ENCODE measurements at places on chromosomes 4 and X.

DNA sequence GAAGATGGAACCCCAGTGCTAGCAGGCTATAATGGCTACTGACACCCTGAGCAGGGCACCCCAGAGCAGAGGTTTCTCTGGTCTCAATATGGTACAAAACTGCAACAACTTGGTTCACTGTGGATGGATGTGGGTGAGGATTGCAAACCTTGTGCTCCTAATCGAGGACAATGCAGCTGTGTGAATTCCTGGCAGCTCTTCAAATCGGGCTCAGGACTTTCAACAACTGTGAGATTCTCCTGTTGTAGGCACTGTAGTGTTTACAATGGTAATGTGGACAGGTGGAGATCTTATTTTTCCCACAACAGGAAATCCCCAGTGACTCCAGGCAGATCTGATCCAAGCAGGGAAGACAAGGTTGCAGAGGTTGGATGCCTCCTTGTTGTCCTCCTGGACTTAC is 101.5 kb downstream of the RCHY1 start:
- DNase-seq = no peak

- no peak for DNase-seq
Observed at GRCh38 chr4:86357608-86358007, 2.2 kb downstream of the MAPK10 start.

DNA sequence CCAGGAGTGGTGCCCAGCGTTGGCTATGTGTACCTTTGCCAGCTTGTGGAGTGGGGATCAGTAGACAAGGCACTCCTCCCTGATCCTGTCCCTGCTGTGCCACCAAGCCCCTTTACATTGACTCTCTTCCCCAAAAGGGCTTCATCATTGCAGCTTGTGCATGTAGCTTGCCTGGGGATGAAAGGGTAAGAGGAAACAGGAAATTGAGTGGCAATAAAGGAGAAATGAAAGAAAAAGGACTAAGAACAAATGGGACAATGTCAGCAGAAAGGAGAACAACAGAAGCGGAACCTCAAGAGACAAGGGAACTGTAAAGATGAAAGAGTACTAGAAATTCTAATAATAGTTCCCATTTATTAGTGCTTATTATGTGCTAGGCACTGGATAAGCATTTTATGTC is 8.7 kb upstream of the IL13RA1 start:
- DNase-seq = no peak

DNA sequence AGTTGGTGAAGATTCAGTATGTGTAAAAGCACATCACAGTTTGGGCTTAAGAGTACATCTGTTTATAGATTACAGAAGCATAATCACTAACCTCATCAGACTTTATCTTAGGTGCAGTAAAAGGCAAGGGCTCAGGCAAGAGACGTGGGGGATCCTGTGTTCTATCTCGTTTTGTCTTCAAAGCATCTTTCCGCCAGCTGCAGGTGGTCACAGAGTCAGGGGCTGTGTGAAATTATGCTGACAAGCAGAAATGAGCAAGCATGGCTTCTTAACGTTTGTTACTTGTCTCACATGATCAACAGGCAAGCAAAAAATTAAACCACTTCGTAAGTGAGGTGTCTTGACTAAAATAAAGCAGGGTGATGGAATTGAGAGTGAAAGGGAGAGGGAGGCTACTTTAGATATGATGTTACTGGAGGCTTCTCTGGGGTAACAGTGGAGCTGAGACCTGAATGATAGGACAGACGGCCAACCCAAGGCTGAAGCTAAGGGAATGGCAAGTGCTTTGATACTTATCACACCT is 1.4 kb upstream of the TEC start:
- no peak for DNase-seq

GRCh38 chr4:15550491-15550890 is 80.8 kb downstream of the CC2D2A start:
- no peak for DNase-seq

- no peak for DNase-seq
Observed at GRCh38 chrX:68261060-68261672, 172.1 kb downstream of the OPHN1 start.

DNA sequence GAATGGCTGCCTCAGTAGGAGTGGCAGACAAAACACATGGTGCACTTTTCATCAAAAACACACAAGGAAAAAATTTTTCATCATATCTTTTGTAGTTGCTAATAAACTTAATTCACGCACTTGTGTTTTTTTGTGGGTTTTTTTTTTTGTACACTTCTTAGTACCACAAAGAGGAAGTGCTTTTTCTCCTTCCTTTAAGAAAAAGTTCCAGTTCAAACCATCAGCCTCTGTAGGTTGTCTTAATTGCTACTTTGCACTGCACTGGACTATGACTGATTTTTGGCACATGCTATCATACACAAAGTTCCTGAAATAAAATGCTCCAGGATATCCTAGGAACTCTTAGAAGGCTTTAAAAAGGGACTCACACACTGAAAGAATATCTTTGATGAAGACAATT is at the start of gene PHEX:
Gene PHEX (plus strand): TSS at position 242 of the 400 bp plus-strand sequence. CDS start 681 bp downstream, outside the sequence.
- no peak for DNase-seq

DNA sequence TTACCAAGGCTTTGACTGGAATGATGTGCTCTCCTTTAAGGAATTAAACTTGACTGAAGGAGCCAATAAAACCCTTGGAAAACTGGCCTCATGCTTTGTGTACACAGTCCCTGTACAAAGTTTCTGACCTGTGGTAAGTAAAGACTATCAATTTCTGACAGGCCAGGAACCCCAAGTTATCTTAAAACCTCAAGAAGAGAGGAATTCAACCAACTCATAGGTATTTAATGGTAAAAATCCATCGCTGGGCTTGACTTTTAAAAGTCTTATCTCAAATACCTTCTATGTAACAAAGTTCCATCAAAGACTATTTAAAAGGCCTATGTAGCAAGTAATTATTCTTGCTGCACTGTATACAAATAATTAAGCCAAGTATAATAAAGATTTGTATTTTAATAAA is 103.7 kb upstream of the TENT5D start:
- no peak for DNase-seq

- peak; percentile 59 for DNase-seq
Observed at GRCh38 chrX:108735679-108736508, 469 bp downstream of the IRS4 start.

- DNase-seq = no peak
Observed at GRCh38 chrX:118523920-118524319, 28.3 kb downstream of the DOCK11 start.

GRCh38 chrX:103464072-103464773 is 55.1 kb downstream of the RAB40A start:
- DNase-seq = peak; percentile 37

GRCh38 chr4:130689181-130689580 is 1593.2 kb downstream of the C4orf33 start:
- no peak for DNase-seq

- no peak for DNase-seq
Observed at GRCh38 chr4:116736756-116737155, 348.6 kb downstream of the TRAM1L1 start.

DNA sequence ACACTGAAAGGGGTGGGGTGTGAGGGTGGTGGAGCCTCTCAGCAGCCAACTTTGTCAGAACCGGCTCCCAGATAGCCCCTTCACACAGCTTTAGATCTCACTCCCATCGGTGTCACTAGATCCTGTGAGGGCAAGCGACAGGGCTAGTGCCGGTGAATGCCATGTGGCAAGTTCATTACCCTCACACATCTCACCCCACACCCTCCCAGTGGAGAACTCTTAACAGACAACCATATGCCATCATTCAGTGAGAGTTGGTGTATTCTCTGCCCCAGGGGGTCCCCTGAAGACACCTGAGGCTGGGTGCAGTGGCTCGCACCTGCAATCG is 15.3 kb downstream of the SEPTIN6 start:
- DNase-seq = no peak

- no peak for DNase-seq
Observed at GRCh38 chr4:5941601-5942000, 48.7 kb upstream of the CRMP1 start.

- no peak for DNase-seq
Observed at GRCh38 chr4:168263039-168263438, 55.5 kb downstream of the DDX60 start.

GRCh38 chrX:3549411-3549911 is 164.0 kb downstream of the PRKX start:
- peak; percentile 45 for DNase-seq

DNA sequence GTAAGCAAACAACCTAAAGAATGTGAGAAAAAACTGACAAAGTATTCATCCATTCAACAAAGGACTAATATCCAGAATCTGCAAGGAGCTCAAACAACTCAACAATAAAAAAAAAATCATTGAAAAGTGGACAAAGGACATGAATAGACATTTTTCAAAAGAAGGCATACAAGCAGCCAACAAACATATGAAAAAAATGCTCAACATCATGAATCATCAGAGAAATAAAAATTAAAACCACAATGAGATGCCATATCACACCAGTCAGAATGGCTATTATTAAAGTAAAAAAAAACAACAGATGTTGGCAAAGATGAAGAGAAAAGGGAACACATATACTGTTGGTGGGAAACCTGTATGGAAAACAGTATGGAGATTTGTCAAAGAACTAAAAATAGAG is 120.7 kb upstream of the ADGRL3 start:
- no peak for DNase-seq

- no peak for DNase-seq
Observed at GRCh38 chr4:115923152-115923551, 809.7 kb upstream of the NDST4 start.

DNA sequence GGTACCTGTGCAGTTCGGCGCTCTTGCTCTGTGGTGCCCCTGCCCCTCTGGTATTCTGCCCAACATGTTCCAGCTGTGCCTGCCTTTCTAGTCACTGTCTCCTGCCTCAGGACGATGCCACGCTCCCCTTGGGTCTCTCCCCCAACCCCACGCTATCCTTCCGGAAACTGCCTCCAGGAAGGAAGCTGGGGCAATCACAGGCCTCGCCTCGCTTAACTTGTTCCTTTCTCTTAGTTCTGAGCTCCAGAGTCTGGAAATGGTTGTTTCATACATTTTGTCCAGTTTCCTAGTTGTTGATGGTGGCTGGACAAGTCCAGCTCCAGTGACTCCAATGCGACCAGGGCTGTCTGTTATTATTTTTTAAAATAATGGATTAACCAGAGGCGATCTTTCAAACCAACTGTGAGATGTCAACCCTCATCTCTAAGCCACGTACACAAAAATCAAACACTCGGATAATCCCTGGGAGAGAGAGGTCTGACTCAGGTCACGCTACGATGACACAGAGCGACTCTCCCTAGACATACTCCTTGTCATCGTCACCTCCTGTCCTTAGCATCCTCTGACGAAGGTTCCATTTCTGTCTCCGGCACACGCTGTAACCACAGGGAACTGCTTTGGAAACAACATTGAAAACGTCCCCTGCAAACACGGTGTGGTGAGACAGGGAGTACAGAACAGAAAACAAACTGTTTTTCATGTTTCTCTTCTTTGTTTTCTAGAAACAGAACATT is 62.5 kb downstream of the ABLIM2 start:
- DNase-seq = no peak

GRCh38 chr4:25302626-25303025 is 9.9 kb upstream of the ZCCHC4 start:
- DNase-seq = no peak

GRCh38 chr4:29375716-29376115 is 1344.5 kb upstream of the PCDH7 start:
- no peak for DNase-seq

DNA sequence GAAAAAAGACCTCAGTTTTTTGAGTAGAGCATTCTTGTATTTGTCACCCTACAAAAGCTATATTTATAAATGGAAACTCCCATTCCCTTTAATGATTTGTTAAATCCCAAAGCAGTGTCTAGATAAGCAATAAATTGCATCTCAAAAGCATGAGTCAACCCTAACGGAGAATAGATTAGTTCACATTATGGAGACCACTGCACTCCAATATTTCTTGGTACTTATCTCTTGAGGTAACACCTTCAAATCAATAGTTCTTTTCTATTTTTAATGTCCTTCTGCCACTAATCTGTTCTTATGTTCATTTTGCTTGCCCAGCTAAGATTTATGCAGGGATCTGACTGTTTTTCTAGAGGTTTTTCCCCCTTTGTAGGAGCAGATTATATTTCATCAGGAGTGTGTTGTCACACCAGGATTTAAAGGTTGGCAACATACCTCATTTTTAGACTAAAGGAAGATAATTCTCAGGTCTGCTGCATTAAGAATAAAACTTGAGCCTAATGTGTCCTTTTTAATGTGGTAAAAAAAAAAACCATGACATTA is 91.4 kb upstream of the ADGRG2 start:
- no peak for DNase-seq

DNA sequence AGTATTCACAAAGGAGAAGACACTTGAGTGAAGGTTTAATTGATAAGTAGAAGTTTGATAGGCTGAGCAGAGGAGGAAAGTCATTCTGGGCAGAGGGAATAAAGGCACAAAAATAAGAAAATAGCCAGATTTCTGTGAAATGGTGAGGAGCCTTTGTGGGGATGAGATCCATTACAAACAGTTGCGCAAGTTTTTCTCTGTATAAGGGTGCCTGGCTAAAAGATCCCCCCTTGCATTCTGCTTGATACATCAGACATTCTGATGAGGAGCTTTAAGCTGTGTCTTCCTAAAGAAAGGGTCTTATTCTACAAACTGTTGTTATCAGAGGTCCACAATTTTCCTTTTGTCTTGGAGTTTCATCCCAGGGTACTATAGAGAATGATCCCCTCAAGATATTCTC is 112.0 kb downstream of the ARHGAP36 start:
- no peak for DNase-seq

DNA sequence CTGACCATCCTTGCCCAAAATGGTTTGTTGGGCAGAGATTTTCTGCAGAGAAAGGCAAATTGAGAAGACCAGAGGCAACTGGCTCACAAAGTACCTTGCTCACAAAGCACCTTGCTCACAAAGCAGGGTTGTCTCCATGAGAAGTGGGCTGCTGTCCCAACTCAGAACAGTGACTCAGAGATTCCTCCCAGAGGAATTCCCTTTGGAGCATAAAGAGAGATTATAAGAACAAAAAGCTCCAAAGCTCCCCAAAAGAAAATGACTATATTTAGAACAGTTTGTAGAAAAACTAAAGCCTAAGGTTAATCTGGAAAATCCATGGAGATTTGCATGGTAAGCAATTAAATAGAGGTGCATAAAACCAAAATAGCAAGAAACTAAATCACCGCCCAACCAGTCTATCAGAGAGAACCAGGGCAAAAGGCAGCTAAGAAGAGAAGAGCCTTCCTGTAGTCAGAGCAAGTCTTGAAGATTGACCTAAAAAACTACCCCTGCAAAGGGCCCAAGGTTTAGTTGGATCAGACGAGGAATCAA is 731.4 kb downstream of the FAT4 start:
- no peak for DNase-seq

- DNase-seq = no peak
Observed at GRCh38 chr4:79450053-79450452, 42.0 kb upstream of the GK2 start.

GRCh38 chr4:113582737-113583136 is 178.8 kb downstream of the CAMK2D start:
- DNase-seq = no peak

GRCh38 chrX:44876086-44876485 is 3.1 kb downstream of the KDM6A start:
- DNase-seq = no peak

DNA sequence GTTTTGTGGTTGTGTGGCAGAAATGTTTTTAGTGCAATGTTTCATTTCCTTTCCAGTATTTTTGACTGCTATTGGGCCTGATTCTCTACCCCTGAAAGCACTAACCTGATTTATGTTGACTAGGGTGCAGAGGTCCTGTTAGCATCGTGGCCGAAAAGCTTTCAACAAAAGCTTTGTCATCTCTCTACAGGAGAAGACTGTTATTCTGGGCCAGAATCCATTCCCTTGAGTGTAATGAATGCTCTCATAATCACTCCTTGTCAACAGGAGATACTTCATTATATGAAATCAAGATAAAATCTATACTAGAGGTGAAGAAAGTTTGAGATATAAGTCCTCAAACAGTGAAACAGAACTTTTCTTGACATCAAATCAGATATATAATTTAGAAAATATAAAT is 195.5 kb downstream of the ZNF330 start:
- DNase-seq = no peak

All from ELF-1 (cell line).